ENCODE measurements at places on chromosomes 1 and 21.

- peak; percentile 66 for DNase-seq
Observed at GRCh38 chr1:89274411-89274857, 1.8 kb upstream of the GBP5 start.

GRCh38 chr1:24343412-24344089 is 24.4 kb downstream of the GRHL3 start:
- DNase-seq = no peak

GRCh38 chr1:62304515-62304914 is 14.7 kb downstream of the KANK4 start:
- no peak for DNase-seq

- DNase-seq = no peak
Observed at GRCh38 chr1:45412899-45413298, 72.7 kb upstream of the MUTYH start.

DNA sequence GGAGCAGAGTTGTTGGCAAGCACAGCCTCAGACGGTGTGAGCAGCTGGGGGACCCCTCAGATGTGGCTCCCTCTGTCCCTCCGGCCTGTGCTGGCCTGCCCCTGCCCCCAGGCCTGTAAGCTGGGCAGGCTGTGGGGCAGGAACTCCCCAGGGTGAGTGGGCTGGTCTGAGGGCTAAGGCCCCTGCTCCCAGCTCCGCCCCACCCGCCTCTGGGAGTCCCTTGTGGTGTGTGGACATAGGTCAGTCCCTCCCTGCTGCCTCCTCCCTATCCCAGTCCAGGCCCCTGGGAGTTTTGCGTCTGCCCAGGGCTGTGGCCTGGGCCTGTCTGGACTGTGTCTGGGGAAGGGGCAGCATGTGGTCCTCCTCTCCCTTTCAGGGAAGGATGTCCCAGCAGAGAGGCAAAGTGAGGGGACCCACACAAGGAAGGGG is 3.6 kb upstream of the VWA1 start:
- DNase-seq = no peak

DNA sequence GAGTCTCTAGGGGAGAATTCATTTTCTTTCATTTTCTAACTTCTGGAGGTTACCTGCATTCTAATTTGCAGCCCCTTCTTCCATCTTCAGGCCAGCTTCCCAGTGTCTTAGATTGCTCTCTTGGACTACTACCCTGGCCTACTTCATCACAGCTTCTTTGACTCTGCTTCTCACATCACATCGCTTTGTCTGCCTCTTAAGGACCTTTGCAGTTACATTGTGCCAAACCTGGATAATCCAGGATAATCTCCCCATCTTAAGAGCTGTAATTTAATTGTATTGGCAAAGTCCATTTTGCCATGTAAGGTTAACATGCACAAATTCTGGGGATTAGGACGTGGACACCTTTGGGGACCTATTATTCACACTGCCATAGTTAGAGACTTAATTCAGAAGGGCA is 18.4 kb downstream of the RNF2 start:
- DNase-seq = no peak
